ENCODE measurements at places on chromosomes 4 and X.

- DNase-seq = no peak
Measured at GRCh38 chr4:168515222-168516011, 18.6 kb downstream of the PALLD start.

GRCh38 chr4:62871078-62871477 is 1538.2 kb downstream of the TECRL start:
- DNase-seq = no peak

DNA sequence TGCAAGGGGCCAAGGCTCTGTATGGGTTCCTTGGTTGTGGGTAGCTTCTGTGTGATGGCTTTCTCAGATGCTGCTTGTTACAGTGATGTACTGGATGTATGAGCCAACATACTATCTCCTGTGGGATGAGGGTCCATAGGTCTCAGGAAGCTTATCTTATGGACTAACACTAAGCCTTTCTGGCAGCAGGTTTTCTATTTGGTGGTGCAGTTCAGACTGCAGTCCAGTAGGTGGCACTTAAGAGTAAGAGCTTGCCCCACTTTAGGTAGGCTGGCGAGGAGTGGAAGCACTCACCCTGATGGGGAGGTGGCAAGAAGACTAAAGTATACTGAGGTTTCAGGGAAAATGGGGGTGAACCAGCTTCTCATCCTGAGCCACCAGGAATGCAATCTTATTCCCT is 306.7 kb upstream of the MAOA start:
- DNase-seq = peak; percentile 17

DNA sequence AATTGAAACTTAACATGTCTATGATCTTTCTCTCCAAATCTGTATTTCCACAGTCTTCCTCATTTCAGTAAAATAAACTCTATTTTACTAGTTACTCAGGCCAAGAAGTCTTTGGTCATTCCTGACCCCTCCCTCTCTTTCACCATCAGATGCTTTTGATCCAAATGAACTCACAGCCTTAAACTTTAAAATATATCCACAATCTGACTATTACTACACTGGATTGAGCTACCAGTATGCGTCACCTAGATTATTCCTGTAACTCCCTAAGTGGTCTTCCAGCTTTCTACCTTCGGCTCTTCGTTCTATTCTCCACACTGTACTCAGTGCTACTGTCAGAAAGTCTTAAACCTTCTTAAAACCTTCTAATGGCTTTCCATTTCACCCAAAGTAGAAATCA is 195.1 kb downstream of the FBXW7 start:
- no peak for DNase-seq

DNA sequence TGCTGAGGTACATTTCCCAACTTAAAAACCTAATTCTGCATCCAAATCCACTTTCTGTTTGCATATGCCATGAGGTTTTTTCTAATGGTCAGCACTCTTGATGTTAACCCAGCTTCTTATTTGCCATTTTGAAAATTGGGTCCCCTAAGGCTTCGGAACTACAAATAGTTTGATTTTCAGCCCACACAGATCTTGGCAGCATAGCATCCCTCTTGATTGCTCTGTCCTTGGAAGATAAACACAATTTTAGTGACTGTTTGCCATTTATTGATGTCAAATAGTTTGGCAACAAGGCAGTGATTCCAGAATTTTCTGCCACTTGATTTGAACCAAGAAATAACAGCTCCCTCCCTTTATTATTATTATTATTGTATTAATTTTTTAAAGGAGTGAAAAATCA is 696.9 kb downstream of the RAB28 start:
- DNase-seq = no peak

- DNase-seq = no peak
Measured at GRCh38 chrX:153627675-153628111, 19.3 kb upstream of the DUSP9 start.

DNA sequence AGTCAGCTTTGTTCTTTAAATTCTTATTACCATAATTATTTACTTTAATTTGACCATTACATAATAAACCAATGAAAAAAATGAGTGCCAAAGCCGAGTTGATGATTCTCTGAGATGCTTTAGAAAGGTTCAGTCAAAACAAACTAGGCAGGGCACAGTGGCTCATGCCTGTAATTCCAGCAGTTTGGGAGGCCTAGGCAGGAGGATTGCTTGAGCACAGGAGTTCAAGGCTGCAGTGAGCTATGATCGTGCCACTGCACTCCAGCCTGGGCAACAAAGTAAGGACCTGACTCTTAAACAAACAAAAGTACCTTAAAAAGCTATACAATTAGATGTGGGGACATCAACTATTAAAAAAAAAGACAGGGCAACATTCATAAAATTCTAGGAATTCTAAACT is 75.0 kb downstream of the AFAP1 start:
- DNase-seq = no peak

DNA sequence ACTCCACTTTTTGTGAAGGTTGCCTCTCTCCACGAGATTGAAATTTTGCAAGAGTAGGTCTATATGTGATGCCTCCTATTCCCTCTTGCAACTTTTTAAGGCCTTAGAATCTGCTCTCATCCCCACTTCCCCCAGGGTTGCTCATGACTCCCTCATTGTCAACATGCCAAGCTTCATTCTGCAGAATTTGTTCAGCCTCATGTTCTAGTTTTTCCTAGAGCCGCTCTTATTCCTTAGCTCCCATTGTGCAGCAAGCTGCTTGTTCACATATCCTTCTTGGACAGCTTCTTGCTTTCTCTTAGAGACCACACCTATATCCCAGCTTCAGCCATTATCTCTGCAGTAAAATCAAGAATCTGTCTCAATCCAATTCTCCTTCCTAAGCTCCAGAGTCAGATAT is 82.4 kb downstream of the CNGA2 start:
- DNase-seq = no peak

DNA sequence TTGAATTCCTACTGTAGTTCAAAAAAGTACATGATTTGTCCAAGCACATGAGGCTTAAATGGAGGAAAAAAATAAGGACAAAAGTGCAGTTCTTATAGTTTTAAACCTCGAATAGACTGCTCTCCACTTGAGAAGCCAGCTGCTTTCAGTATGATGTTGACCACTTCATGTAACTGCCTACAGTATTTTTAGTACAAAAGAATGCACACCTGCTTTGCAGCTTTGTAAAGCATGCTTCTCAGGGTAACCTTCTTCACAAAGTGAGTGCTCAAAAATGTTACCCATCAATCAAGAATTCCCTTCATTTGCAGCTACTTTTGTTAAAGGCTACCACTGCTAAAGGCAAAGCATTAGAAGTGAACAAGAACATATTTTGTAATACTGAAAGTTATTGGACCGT is 83.4 kb upstream of the FAM47B start:
- no peak for DNase-seq

DNA sequence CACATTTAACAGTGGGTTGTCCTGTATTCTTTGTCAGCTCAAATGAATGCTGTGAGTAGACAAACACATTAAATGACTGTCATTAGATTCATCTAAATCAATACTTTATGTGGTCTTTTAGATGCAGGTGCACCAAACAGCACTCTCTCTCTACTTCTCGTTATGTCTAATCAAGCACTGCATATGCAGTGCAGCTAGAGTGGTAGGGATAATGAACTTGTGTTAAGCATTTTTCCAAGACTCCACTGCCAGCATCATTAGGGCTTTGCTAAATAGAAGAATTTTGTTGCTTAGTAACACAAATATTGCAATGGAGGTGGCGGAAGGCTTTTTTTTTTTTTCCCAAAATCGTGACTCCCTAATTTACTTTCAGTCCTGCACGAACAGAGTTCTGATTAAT is 447.0 kb upstream of the GALNT7 start:
- no peak for DNase-seq

GRCh38 chr4:107640197-107640596 is 79.8 kb downstream of the PAPSS1 start:
- DNase-seq = no peak

DNA sequence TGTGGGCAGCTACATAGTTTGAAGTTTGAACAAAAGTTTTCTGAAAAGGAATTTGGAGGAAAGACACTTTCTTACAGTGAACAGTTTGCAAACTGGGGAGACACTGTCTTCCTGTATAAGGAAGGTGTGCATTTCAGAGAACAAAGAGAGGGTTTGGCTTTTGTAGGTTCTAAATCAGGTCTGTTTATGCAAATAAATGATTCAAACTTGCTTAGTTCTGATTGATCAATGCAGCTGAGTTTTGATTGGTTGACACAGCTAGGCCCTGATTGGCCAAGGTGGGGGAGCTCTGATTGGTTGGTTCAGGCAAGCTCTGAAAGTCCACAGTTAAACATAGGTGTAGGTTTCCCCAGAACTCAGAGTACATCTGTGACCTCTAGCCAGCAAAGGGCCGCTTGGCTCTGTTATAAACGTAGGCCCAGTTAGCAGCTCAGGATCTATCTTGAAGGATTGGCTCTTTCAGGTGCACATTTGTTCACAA is 63.0 kb upstream of the ENPP6 start:
- DNase-seq = no peak

- DNase-seq = no peak
Measured at GRCh38 chr4:31995943-31996901, 1276.1 kb downstream of the PCDH7 start.

- no peak for DNase-seq
Measured at GRCh38 chrX:9349572-9350494, 115.0 kb upstream of the TBL1X start.

- DNase-seq = no peak
Measured at GRCh38 chr4:182338063-182338462, 94.9 kb downstream of the TENM3 start.

DNA sequence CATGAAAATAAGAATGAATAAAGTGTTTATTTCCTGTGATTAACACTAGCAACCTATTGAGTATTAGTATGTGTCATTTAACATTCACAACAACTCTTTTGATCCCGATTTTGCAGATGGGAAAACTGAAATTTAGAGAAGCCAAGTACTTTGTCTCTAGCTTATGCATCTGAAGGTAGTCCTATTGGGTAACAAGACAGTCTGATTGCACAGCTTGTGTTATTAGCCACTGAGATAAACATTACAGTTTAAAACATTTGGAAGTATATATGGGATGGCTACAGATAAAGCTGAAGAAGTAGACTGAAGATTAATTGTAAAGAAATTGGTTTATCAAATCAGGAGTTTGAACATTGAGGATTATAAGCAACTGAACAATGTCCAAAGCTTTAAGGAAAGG is 99.6 kb upstream of the PDE5A start:
- DNase-seq = no peak

DNA sequence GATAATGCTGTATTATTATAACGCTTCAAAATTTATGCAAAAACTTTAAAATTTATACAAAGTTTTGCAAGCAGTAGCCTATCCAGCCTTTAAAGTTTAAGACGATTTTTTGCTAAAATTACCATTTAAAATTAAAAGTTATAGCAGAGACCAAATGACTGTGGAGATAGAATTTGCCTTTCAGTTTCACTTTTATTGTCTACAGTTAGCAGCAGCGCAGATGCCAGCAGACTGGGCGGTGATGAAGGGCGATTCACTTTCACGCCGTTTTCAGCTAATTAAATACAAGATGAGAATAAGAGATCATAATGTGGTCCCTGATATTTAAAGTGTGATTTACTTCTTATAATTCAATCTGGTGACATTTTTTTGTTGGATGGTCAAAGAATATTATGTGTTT is 1381.5 kb upstream of the ADGRL3 start:
- DNase-seq = no peak

GRCh38 chr4:109978704-109979454 is 66.2 kb downstream of the EGF start:
- no peak for DNase-seq

- no peak for DNase-seq
Measured at GRCh38 chr4:7805533-7806337, 133.9 kb downstream of the AFAP1 start.

DNA sequence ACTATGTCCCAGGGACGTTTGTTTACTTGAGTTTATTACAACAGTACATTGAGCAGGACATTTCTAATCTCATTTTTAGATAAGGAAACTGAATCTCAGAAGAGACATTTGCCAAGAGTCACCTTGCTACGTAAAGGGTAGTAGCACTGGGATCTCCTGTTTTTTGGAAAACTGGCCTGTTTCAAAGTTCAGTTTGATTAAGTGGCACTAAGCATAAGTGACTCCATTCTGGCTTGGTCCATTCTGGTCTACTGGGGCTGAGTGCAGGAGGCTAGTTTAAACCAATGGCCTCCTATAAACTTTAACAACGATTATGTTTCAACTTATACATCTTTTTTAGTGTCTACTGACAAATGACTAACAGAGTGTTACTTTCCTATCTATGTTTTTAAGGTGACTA is 382.5 kb downstream of the ANKRD50 start:
- DNase-seq = no peak

DNA sequence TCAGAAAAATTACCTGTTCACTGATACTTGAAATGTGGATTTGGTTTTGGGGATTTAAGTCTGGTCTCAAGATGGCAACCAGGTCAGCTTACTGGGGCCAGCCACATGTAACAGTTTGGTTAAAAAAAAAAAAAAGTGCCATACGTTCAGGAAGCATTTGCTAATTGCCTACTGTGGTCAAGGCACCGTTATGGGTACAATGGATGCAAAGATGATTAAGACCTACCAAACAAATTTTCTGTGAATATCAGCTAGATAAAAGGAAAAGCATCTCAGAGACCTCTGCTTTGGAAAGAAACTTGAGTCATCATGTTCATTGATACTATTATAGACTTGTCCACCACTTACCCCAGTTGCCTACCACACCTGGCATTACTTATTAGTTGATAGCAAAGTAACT is 80.9 kb downstream of the FNIP2 start:
- no peak for DNase-seq

DNA sequence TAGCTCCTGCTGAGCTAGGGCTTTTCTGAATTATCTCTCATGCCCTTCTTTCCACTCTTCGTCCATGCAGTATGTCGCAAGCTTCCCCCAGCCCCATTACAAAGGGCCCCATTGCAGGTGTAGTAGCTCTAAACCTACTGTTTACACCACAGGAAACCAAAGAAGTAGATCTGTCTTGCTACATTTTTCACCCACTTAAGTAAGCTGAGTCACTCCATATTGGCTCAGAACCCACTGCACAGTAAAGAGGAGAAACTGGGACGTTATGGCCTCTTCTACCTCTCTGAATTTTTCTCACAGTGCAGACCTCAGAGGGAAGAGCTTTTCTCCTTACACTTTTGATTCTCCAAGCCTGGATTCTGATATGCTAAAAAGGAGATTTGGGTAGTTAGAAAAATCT is 200.2 kb downstream of the SMARCA1 start:
- no peak for DNase-seq

GRCh38 chr4:38392223-38392855 is 271.7 kb upstream of the KLF3 start:
- DNase-seq = no peak

GRCh38 chr4:77433418-77433733 is 172.2 kb upstream of the CXCL13 start:
- DNase-seq = no peak

DNA sequence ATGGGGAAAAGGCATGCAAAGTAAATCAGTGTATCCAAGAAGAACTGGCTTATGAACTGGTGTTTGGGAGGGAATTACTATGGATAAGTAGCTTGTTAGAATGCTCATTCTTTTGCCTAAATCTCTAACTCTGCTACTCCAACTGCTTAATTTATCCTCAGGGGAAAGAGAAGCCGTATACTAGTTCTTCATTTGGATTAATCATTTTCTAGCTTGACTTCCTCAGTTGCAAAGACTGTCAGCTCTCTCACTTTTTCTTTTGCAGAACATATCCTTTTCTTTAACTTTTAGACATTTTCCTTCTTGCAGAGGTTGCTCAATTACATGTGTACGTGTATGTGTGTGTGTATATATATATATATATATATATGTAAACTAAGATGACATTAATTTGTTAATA is 21.9 kb downstream of the GPRIN3 start:
- no peak for DNase-seq

Data from activated naive CD4-positive, alpha-beta T cell treated with anti-CD3 and anti-CD28 coated beads, Interleukin-2, amount 50 U/mL, for 16 hours (primary cell).